ACHN (cell line): ENCODE measurements at places on chromosomes 6 and 20.

DNA sequence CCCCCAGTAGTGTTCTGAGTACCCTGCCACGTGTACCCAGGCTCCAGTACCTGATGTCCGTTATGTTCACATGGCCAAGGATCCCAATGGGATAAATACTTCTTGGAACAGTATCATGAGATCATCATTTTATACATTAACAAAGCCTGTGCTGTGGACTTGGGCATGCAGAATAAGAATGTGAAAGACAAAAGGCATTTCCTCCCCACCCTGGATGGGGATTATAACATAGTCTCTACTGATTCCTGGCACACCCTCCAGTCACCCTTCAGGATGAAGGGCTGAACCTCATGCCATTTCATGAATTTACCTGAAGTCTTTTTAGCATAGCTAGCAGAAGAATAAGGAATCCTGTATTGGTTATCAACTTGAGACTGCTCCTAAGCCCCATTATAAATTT is 2.8 kb downstream of the TNFRSF21 start:
- peak; percentile 14 for DNase-seq

DNA sequence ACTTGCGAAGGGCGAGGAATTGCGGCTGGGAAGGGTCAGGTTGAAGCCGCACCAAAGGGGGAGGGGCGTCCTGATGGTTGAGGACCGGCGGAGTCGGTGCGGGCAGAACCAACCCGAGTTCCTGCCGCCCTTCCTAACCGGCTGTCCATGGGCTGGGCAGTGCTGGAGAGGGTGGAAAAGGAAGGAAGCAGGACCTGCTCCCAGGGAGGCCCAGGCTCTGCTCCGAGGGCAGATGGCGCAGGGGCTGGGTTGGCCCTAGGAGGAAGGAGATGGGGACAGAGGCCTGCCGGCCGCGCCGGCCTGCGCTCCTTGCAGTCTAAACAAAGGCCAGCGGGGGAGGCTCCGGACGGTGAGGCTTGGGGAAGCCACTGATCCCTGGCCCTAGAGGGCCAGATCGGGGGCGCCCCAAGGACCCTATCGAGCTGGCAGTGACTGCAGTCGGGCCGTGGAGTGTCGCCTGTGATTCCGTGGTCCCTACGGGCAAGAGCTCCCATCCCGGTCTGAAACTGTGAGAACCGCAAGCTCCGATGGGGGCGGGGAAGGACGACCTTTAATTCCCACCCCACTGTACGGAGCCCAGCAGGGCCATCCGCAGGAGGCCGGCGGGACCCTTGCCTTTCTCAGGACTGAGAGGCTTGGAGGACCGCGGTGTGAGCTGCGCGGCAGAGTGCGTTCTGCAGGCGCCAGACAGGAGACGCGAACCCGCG is 39.4 kb downstream of the YTHDF1 start:
- no peak for DNase-seq

DNA sequence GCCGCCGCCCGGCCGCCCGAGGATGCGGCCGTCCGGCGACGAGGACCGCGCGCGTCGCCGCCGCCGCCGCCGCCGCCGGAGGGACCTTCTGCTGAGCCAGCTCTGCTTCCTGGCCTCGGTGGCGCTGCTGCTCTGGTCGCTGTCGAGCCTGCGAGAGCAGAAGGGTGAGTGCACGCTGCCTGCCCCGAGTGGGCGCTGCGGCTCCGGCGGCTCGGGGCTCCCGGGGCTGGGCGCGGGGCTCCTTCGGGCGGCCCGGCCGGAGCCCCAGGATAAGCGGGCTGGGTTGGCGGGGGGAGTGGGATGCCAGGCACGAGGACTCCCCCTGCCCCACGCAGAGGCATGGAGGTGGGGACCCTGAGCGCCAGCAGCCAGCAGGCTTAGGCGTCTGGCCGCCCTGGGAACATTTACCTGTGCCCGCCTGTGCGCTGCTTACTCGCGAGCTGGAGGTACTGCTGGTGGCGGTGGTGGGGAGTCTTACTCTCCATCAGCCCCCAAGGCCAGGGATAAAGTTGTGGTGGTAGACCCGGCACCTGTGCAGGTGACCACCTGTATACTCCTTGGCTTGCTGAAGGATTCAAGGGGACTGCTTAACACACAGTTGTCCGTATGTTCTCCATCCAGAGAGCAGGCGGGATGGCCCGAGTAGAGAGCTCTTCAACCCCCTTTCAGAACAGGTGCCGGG is 520 bp downstream of the SLC24A3 start:
- no peak for DNase-seq

- peak; percentile 46 for DNase-seq
Observed at GRCh38 chr20:61514018-61514365, 261.9 kb downstream of the CDH4 start.

DNA sequence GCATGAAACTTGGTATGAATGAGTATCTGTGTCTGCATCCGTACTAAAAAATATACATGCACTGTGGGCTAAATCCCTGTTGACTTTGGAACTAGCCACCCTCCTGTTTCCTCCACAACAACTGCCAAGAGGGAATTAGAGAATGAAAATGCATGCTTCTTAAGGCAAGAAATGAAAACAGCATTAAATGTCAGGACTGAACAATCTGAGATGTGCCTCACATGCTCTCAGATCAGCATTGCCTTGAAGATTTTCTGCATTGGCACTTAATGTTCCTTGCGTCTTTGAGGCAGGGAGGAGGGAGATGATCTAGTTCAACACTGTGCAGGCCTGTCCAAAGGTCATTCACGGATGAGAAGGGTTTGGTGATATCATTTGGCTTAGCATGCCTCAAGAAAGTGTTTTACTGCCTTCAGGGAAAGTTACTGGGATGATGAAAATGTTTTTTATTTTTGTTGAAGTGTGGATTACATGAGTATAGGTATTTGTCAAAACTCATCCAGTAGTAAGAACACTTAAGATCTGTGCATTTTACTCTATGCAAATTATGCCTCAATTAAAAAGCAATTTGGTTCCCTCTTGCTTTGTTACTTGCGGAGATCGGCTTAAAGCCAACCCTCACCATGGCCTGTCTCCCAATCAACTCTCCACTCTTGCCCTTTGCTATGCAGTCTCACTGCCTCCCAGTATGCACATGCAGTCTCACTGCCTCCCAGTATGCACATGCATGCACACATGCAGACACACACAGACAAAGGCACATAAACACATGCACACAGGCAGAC is 47.5 kb upstream of the RIN2 start:
- no peak for DNase-seq

DNA sequence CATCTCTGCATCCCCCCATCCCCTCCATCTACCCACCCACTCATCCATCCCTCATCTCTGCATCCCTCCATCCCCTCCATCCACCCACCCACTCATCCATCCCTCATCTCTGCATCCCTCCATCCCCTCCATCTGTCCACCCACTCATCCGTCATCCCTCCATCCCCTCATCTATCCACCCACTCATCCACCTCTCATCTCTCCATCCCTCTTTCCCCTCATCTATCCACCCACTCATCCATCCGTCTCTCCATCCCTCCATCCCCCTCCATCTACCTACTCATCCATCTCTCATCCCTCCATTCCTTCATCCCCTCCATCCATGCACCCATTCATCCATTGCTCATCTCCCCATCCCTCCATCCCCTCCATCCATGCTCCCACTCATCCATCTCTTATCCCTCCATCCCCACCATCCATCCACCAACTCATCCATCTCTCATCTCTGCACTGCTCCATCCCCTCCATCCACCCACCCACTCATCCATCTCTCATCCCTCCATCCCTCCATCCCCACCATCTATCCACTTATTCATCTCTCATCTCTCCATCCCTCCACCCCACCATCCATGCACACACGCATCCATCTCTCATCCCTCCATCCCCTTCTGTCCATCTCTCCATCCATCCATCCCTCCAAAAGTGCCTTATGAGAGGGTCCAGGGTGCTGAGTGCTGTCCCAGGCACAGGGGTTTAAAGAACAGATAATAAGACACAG is 51.4 kb downstream of the WDR27 start:
- no peak for DNase-seq

- DNase-seq = no peak
Observed at GRCh38 chr6:157538168-157538567, 157.2 kb downstream of the ZDHHC14 start.

GRCh38 chr6:165658395-165659058 is 4.5 kb downstream of the PDE10A start:
- DNase-seq = no peak

DNA sequence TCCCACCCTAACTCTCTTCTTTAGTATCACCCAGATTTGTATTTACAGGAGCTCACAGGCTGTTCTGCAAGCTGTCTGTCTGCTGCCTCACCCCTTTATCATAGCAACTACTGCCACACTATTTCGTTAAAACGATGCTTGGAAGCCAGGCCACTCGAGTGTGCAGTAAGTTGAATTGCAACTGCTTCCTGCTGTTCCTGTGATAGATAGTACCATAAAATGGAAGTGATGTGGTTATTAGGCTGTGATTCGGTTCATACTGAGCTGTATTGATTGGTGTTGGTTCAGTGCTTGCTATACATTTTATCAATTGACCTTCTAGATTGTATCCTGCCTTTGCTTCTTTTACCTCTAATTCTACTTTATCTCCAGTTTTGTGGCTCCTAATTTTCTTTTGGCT is 325.4 kb downstream of the RNF144B start:
- no peak for DNase-seq

DNA sequence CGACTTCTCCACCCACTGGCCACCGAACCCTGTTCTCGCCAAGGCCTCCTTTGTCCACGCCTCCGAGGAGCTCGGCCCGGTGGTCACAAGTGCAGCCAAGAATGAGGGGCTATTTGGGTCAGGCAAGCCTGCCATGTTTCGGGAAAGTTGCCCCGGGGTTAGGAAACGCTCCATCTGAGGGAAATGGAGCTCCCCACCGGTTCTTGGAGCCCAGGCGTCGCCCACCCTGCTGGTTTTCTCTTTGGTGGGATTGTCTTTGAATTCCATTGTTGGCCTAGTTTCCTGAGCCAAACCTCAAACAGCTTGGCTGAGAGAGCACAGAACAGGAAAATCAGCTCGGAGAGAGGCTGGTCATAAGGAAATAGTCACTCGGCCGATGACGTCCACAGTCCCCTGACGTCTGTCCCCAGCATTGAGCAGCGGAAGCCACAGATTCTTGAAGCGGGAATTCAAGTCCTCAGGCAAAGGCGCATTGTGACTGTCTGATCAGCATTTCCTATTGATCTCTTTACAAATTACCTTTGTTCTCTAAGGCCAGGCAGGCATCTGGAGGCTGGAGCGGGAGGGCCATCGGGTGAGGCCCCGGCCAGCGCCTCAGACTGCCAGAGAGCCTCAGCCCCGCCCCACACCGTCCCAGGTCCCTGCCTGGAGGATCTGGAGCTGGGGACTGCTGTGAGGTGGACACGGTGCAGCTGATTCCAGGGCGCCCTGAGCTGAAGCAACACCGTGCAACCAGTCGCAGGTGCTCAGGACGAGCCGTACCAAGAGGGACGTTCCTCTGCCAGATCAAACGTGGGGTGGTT is 138.6 kb downstream of the DLL1 start:
- no peak for DNase-seq
